Astrocyte of the spinal cord (primary cell): ENCODE measurements at places on chromosomes 11 and 22.

DNA sequence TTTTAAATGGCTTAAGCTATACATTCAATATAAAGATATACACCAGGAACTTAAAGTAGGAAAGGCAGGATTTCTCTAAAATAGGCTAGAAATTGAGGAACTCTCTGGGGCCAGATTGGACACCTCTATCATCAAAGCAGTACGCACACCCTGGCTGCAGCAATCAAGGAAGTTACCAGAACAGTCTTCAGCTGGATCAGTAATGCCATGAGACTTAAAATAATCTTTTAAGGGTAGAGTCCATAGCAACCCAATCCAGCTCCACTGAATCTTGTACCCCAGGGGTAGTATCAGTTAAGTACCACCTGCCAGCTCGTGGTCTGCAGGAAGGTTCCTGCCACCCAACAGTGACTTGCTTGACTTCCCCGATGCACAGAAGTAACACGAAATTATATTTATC is 3.0 kb downstream of the RDX start:
- DNase-seq, result no peak

GRCh38 chr11:111148121-111148520 is 97.4 kb upstream of the POU2AF2 start:
- peak; percentile 52 for DNase-seq

DNA sequence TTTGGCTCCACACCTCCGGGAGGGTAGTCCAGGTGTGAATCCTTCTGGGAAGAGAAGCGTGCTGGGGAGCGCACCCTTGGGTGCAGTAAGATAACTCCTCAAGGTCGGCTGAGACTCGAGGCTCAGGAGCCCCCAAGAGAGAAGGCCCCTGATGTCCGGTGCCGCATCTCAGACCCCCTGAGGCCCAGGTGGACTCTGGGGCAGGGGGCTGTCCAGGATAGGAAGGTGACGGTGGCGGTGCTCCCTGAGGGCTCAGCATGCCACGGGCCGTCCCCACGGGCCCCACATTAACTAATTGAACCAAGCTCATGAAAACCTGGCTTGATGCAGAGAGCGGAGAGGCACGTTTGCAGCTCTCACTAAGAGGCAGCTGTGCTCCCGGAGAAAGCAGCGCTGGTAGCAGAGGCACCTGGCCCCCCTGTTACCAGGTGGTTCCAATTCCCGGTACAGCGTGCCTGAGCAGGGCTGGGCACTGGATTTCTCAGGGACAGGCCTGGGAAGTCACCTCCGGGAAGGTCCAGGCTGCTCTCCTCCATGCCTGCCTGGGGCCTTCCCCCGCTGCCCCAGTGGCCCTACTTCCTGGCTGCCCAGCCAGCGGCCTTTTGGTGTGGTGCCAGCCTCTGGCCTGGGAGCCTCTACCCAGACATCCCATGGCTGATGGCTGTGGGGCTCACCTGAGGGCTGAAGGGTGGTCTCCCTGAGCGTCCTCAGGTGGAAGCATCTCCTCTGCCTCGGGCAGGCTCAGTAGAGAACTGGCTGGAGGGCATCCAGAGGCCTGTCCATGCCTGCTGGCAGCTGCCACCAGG is 1.1 kb downstream of the KCNQ1 start:
- no peak for DNase-seq

GRCh38 chr11:70252844-70253243 is 17.6 kb upstream of the PPFIA1 start:
- no peak for DNase-seq

GRCh38 chr11:73520353-73521061 is 77.4 kb downstream of the FAM168A start:
- peak; percentile 36 for DNase-seq

GRCh38 chr11:131349368-131350086 is 20.9 kb upstream of the NTM start:
- no peak for DNase-seq

DNA sequence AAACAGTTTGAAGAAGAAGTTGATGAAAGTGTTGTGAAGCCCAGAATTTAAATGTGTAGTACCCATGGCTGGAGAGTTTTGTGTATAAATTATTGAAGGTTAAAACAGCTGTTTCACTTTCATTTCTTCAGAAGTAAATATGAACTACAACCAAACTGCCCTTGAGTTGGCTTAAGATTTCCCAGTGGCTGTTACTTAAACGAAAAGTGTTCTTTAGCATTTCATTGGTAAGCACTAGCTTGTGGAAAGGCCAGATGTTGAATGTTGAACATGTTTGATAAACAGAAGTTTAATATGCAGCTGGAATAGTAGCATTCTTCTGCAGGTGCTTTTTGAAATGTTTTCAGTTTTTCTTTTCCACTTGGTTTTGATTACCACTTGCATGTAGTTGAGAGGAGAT is 83.2 kb upstream of the TNRC6B start:
- no peak for DNase-seq

GRCh38 chr22:42947211-42947990 is 67.5 kb downstream of the PACSIN2 start:
- DNase-seq, result no peak

DNA sequence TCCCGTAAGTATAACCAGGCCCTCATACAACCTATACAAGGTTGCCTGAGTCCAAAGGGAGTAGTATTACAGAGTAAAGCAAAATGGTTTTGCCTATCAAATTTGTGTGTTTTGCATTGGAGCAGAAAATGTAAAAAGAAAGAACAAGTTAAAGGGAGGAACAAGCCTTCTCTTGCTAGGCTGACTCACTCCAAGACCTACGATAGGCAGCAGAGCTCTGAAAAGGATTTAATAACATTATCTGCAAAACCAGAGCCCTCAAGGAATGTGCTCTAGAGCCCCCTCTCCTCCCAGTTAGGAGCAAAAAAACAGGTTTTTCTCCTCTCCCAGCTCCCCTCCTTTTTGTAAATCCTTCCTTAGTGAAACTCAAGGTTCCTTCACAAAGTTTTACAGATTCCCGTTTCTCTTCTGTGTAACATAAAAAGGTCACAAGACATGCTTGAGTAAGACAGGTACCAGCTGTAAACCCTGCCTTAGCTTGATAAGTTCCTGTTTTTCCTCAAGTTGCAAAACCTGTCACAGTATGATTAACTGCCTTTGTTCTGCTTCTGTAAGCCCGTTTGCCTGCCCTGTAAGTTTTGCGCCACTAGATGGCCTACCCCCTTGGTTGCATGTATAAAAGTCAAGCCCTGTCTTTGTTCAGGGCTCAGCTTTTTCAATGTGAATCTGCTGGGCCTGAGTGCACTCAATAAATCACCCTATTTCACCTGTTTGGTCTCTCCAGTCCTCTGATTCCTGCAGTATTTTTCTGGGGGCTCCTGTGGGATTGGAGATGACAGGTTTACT is 498.2 kb downstream of the KCNA4 start:
- no peak for DNase-seq

DNA sequence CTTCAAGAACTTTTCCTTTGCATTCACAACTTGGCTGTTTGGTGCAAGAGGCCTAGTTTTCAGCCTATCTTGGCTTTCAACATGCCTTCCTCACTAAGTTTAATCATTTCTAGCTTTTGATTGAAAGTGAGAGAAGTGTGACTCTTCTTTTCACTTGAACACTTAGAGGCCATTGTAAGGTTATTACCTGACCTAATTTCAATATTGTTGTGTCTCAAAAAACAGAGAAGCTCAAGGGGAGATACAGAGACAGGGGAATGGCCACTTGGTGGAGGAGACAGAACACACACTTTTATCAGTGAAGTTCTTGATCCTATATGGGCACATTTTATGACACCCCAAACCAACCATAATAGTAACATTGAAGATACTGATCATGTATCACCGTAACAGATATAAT is 532.3 kb downstream of the DLG2 start:
- no peak for DNase-seq

DNA sequence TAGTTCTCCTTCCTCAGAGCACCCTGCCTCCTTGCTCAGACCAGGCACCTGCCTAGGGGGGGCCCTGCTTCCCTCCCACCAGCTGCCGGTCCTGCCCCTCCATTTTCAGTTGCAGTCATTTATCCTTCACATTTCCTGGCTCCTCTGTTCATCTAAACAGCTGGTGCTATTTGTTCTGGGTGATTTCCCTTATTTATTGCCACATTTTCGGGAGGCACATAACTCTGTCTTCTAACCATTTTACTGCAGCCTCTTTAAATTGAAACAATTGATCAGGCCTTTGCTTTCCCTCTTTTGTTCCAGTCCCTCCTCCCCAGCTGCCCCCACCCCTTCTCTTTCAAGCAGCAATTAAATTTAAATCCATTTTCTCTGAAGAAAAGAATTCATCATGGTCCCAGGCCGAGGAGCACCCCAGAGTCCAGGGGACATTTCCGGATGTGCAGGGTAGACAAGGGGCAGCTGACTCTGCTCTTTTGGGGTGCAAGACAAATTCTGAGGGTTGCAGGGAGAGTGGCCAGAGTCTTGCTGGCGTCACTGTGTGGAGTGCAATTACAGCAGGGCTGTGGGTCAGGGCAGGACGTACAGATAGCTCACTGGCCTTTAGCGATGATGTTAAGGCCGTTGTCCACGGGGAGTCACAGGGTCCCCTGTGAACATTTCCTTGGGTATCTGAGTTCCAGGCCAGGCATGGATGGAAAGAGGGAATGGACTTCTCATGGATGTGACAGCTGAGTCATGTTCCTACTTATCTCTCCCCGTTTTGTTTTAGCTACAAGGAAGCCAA is 476.4 kb downstream of the TBC1D22A start:
- DNase-seq, result no peak

GRCh38 chr11:131734871-131735270 is 364.5 kb downstream of the NTM start:
- DNase-seq, result no peak

DNA sequence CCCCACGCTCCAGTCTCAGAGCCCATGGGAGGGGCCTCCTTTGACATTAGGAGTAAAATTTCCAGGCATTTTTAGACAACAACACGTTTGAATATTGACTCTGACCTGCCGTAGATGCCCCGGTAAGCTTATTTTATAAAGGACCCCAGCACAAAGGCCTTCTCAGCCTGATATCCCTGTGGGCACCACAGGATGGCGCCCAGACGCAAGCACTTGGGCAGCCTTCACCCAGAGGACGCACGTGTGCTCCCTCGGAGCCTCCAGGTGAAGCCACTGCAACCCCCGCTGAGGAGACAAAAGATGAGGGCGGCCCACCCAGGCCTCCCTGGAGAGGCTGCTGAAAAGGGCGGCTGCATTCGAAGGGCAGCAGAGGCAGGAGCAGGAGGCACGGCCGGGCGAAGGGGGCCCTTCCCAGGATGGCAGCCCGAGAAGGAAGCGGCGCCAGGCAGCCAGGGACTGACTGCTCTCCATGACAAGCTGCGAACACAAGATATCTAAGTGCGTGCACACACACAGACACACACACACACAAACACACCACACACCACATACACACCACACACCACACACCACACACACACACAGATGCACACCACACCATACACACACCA is 15.2 kb upstream of the TH start:
- peak; percentile 10 for DNase-seq

DNA sequence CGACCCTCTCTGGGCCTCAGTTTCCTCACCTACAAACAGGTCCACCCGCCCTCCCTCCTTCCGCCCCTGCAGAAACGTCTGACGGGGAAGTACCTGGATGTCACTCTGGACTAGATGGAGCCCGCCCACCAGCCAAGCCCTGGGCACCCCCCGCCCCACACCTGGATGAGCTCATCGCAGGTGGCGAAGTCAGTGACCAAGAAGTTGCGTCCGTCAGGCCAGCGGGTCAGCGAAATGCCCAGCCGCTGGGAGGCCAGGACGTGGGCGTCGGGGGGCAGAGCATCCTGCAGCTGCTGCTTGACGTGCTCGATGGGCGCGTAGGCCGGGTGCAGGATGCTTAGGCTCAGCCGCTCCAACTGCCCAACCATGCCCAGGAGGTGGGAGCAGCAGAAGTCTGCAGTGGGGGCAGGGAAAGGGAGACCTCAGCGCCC is 897 bp downstream of the PNPLA5 start:
- no peak for DNase-seq

DNA sequence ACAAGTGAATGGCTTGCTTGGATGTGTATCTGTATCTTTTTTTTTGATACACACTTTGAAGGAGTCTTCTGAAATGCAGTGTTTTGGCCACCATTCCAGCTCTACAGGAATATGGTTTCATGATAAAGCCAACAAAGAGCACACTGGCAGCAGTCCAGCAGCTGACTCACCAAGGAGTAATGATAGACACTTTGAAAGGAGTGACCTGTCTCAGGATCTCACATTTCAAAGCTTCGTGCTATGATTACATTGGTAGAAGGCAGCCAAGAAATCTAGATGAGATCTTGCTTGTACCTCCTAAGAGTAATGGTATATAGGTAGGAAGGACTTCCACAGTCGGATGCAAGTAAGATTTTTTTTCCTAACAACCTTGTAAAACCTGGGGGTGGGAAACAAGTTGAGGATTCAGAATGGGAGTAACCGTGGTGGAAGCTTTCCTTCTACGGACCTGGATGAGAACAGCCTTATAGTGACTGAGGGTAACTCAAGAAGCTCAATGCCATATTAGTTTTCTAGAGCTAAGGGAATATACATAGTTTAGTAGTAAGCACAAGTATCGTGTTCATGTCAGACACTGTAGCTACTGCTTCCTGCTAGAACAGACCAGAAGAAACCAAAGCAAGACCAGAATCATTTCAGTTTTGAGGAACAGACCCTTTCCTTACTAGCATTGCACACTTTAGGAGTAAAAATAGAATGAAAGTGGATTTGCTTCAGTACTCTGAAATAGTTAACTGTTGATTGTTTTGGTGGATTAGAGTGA is 25.0 kb downstream of the MTMR3 start:
- DNase-seq, result peak; percentile 97

DNA sequence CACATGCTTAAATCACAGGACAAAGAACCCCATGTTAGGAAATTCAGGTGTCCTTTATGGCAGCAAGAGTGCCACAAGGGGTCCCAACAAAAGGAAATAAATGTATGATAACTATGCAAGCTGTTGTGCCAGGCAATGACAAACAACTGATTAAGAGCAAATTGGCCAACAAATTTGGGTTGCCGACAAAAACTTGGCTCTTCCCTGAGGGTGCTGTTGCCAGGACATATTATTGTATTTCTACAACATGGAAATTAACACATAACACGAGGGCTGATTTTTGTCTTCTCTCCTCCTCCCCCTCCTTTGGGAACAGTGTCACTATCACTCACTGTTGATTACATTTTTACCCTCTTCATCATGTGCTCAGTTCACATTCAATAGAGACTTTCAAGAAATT is 56.0 kb downstream of the LRRC4C start:
- DNase-seq, result no peak

- DNase-seq, result no peak
These were observed 25.1 kb upstream of the USP47 start for GRCh38 chr11:11816511-11817314.

GRCh38 chr11:2108675-2109491 is 30.3 kb downstream of the IGF2 start:
- DNase-seq, result no peak
